ENCODE measurements at places on chromosomes 7 and 10.

DNA sequence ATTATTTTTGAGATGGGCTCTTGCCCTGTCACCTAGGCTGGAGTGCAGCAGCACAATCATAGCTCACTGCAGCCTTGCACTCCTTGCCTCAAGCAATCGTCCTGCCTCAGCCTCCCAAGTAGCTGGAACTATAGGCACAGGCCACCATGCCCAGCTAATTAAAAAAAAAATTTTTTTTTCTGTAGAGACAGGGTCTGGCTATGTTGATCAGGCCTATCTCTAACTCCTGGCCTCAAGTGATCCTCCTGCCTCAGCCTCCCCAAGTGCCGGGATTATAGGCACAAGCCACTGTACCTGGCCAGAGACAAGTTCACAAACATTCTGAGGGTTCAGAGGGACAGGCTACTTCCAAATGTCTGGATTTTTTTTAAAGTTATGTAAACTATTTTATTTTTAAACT lies 32.1 kb upstream of the PURB start:
- no peak overlapping the region for H3K27ac ChIP-seq
- peaks cover 28% of the 10 kb centered on the region for H3K4me1 ChIP-seq
- no peaks in the 10 kb centered on the region for H3K36me3 ChIP-seq
- peaks cover 2% of the 10 kb centered on the region for H3K27me3 ChIP-seq
- DNase-seq = no peak

- H3K4me1 ChIP-seq = peaks cover 28% of the 10 kb centered on the region
- no peaks in the 10 kb centered on the region for H3K27me3 ChIP-seq
- DNase-seq = peak; percentile 8
- H3K4me3 ChIP-seq = no peak overlapping the region
Observed at GRCh38 chr10:92544296-92544695, 29.6 kb downstream of the IDE start.

DNA sequence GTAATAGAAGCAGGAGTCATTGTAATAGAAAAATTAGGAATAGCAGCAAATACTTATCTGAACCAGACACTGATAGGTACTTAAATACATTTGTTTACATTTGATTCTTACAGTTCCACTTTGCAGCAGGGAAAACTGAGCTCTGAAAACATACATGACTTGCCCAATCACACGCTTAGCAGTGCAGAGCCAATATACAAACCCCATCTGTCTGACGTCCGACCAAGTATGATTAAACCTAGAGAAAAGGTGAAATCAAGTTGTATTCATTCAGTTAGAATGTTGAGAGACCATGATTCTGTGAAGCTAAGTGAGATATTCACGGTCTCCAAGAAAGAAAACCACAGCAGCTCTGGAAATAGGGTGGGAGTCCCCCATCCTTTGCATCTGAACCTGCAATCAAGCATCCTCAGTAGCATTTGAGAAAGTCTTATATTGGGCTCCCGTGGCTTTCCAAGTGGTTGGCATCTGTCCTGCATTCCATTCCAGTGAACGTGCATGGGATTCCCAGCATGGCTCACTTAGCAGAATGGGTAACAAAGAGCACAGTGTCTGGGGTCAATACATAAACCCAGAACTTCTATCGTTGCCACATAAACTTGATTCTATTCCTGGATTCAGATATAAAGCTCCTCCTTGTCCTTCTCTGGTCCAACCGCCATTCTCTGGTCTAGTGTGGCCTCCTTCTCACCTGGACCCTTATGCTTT lies 148.7 kb upstream of the RSU1 start:
- H3K4me3 ChIP-seq = no peak overlapping the region
- H3K4me1 ChIP-seq = peaks cover 24% of the 10 kb centered on the region
- no peak for DNase-seq

GRCh38 chr7:29202651-29203069 lies 8.1 kb downstream of the CHN2 start:
- H3K4me3 ChIP-seq = no peak overlapping the region
- H3K27ac ChIP-seq = no peak overlapping the region
- DNase-seq = no peak
- H3K4me1 ChIP-seq = peaks cover 3% of the 10 kb centered on the region
- H3K27me3 ChIP-seq = peaks cover 19% of the 10 kb centered on the region

DNA sequence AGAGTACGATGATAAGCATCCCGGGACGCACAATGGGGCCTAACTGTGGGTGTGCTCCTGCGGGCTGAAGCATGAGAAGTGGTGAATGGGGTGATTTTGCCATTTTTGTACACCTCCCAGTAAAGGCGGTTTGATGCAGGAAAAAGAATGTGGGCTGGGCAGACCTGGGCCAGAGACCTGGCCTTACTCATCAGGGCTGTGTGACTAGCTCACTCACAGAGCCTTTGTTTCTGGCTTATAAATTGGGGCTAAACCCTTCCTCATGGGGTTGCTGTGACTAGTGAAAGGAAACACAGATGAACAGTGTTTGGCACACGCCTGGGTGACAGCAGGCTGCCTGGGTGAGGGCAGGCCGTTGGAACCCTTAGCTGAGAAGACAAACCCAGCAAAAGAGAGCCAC lies 18.0 kb downstream of the RRP12 start:
- no peaks in the 10 kb centered on the region for H3K4me1 ChIP-seq
- no peaks in the 10 kb centered on the region for H3K27me3 ChIP-seq
- H3K36me3 ChIP-seq = peaks cover 25% of the 10 kb centered on the region
- H3K4me3 ChIP-seq = no peak overlapping the region

DNA sequence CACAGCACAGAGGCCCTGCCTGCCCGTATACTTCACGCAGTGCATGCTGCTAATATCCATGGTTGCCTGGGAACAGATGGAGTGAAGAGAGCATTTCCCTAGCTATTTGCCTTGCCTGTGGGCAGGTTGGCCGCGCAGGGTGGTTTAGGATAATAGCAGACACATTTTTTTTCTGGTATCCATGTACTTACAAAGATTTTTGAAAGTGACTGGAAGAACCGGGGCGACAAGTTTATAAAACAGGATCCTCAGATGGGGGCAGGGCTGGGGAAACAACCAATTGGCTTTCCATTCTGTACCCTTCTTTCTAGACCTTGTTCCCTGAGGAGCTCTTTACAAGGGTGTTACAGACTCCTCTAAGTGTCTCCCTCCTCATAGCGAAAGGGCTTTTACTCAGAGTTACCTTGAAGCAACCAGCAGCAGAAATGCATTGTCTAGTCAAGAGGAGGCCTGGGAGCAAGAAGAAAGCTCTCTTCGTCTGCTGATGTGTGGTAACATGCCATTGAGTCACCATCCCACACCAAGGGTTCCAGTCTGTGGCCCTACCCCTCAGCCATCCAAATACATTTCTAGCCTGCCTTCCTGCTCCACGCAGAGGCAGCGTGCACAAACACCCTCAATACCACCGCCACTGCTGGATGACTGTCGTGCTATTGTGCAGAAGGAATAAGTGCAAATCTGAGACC lies 31.5 kb downstream of the MTURN start:
- no peak overlapping the region for H3K27ac ChIP-seq
- H3K27me3 ChIP-seq = peaks cover 16% of the 10 kb centered on the region
- DNase-seq = no peak
- H3K4me3 ChIP-seq = no peak overlapping the region
- H3K4me1 ChIP-seq = peaks cover 29% of the 10 kb centered on the region
- no peaks in the 10 kb centered on the region for H3K36me3 ChIP-seq

GRCh38 chr10:32972929-32973328 lies 14.9 kb upstream of the ITGB1 start:
- DNase-seq = no peak
- no peak overlapping the region for H3K4me3 ChIP-seq
- H3K27ac ChIP-seq = no peak overlapping the region
- H3K27me3 ChIP-seq = peaks cover 3% of the 10 kb centered on the region
- no peaks in the 10 kb centered on the region for H3K36me3 ChIP-seq

- H3K4me3 ChIP-seq = no peak overlapping the region
- H3K4me1 ChIP-seq = no peaks in the 10 kb centered on the region
- no peak overlapping the region for H3K27ac ChIP-seq
- no peaks in the 10 kb centered on the region for H3K36me3 ChIP-seq
- peaks cover 21% of the 10 kb centered on the region for H3K27me3 ChIP-seq
Observed at GRCh38 chr10:11036424-11037011, 18.8 kb downstream of the CELF2 start.

- H3K4me3 ChIP-seq = no peak overlapping the region
- H3K27ac ChIP-seq = peak overlapping the region; percentile 15
- peaks cover 97% of the 10 kb centered on the region for H3K4me1 ChIP-seq
- no peak for DNase-seq
Observed at GRCh38 chr10:3761904-3762303, 23.1 kb downstream of the KLF6 start.

- H3K27me3 ChIP-seq = no peaks in the 10 kb centered on the region
- no peak overlapping the region for H3K4me3 ChIP-seq
- H3K27ac ChIP-seq = no peak overlapping the region
- DNase-seq = no peak
- H3K4me1 ChIP-seq = peaks cover 37% of the 10 kb centered on the region
- H3K36me3 ChIP-seq = peaks cover 6% of the 10 kb centered on the region
Observed at GRCh38 chr7:99109108-99110051, 34.5 kb downstream of the SMURF1 start.

GRCh38 chr10:119688033-119688508 lies 36.9 kb downstream of the BAG3 start:
- peaks cover 8% of the 10 kb centered on the region for H3K27me3 ChIP-seq
- H3K4me3 ChIP-seq = no peak overlapping the region
- no peak for DNase-seq
- peaks cover 16% of the 10 kb centered on the region for H3K4me1 ChIP-seq
- no peak overlapping the region for H3K27ac ChIP-seq

- H3K4me1 ChIP-seq = peaks cover 17% of the 10 kb centered on the region
- H3K27ac ChIP-seq = no peak overlapping the region
- H3K27me3 ChIP-seq = no peaks in the 10 kb centered on the region
- H3K36me3 ChIP-seq = no peaks in the 10 kb centered on the region
- H3K4me3 ChIP-seq = peak overlapping the region; percentile 22
- DNase-seq = no peak
Observed at GRCh38 chr7:100449190-100449795, 13.0 kb upstream of the PPP1R35 start.

DNA sequence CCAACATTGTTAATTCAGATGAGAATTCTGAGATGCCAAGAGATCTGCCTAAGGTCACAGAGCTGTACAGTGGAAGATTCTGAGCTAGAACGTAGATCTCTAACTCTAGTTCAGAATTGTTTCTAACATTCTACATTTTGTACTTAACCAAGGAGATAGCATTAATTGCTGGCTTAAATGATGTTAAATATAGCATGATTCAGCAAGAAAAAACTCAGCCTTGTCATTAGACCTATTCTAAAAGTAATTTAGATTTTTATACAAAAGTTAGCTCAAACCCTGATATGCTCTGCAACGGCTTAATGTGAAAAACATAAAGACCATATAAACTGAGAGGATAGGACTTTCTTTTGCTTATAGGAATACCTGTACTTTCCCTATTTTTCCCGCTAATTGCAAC lies 3.4 kb upstream of the CCDC71L start:
- peaks cover 10% of the 10 kb centered on the region for H3K4me1 ChIP-seq
- peaks cover 2% of the 10 kb centered on the region for H3K36me3 ChIP-seq
- no peak overlapping the region for H3K27ac ChIP-seq
- no peak overlapping the region for H3K4me3 ChIP-seq
- no peak for DNase-seq

DNA sequence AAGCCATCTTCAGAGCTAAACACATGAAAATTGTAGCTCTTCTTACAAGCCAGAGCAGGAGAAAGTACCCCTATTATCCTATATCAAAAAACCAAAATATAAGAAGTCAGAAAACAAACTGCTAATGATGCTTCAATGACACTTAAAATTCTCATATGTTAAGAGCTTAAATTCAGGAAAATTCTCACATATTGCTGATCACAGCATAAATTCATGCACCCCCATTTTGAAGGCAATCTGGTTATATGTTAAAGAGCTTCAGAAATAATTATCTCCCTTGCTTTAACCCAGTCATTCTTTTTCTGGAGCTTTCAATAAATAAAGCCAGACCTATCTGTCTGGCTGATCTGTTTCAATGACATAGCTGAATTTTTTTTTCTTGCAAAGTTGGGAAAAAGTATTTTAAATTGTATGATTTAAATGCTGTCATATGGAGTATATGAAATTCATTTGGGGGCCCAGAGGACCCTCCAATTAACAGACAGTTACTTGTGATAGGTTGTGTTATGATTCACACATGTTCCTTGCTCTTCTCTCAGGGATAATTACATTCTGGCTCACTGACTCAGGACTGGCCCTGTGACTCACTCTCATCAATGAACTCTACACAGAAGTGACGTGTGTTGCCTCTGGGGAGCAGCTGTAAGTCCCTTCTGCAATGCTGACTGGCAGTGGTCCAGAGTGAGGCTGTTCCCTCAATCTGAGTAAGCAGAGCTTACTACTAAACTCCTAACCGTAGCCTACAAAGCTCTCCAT lies 85.2 kb downstream of the HGF start:
- H3K27me3 ChIP-seq = no peaks in the 10 kb centered on the region
- no peak overlapping the region for H3K27ac ChIP-seq
- no peak for DNase-seq

DNA sequence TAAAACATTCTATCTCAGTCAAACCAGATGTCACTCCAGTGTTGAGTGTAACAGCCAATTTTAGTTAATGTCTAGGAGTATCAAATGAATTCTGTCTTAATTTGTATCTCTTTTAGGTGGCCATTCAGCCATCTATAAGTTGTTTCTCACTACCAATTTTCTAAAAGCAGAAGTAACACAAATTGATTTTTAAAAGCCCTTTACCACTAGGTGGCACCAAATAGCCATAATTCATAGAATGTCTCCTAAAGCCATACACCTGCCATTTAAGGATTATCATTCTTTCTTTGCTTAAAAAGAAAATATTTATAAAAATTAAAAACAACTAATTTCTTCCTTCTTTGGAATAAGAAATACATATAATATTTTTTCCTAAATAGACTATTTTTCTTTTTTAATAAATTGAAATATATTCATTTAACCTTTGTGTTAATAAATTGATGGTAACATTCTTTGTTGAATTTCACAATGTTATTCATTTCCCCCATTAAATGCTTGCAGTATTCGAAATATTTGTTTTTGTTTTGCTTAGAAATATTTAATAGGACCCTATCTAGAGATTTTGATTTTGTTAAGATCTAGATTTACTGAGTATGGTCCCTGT lies 107.8 kb upstream of the PPP1R3A start:
- peaks cover 4% of the 10 kb centered on the region for H3K27me3 ChIP-seq
- H3K4me1 ChIP-seq = no peaks in the 10 kb centered on the region
- no peak overlapping the region for H3K27ac ChIP-seq
- no peaks in the 10 kb centered on the region for H3K36me3 ChIP-seq
- H3K4me3 ChIP-seq = no peak overlapping the region

- no peak overlapping the region for H3K4me3 ChIP-seq
- no peaks in the 10 kb centered on the region for H3K36me3 ChIP-seq
- no peak overlapping the region for H3K27ac ChIP-seq
- H3K27me3 ChIP-seq = peaks cover 7% of the 10 kb centered on the region
Observed at GRCh38 chr10:96419351-96419750, 60.5 kb upstream of the OPALIN start.

- H3K36me3 ChIP-seq = no peaks in the 10 kb centered on the region
- H3K4me3 ChIP-seq = no peak overlapping the region
- no peak for DNase-seq
- no peaks in the 10 kb centered on the region for H3K4me1 ChIP-seq
- no peak overlapping the region for H3K27ac ChIP-seq
Observed at GRCh38 chr7:3683546-3684539, 382.8 kb downstream of the SDK1 start.

GRCh38 chr10:30172091-30172490 lies 112.7 kb upstream of the JCAD start:
- peaks cover 20% of the 10 kb centered on the region for H3K27me3 ChIP-seq
- no peak for DNase-seq
- H3K4me3 ChIP-seq = no peak overlapping the region
- H3K4me1 ChIP-seq = no peaks in the 10 kb centered on the region
- no peak overlapping the region for H3K27ac ChIP-seq

All from activated T-helper 1 cell treated with anti-CD3 and anti-CD28 coated beads, Interleukin-12 subunit alpha, Interleukin-12 subunit beta, Interleukin-2, Interleukin-4 antibody, amounts not matched to agents 30 ng/mL and 10 ng/mL and 1 ng/mL, durations not matched to agents 14 hours and 24 hours and 36 hours (primary cell).